ENCODE measurements at places on chromosomes 6 and 20.
A peak's percentile ranks its signal among the peaks of the same experiment; 100 is the strongest.

GRCh38 chr6:127630800-127631199, 53.8 kb downstream of the C6orf58 start:
- no peak for DNase-seq

DNA sequence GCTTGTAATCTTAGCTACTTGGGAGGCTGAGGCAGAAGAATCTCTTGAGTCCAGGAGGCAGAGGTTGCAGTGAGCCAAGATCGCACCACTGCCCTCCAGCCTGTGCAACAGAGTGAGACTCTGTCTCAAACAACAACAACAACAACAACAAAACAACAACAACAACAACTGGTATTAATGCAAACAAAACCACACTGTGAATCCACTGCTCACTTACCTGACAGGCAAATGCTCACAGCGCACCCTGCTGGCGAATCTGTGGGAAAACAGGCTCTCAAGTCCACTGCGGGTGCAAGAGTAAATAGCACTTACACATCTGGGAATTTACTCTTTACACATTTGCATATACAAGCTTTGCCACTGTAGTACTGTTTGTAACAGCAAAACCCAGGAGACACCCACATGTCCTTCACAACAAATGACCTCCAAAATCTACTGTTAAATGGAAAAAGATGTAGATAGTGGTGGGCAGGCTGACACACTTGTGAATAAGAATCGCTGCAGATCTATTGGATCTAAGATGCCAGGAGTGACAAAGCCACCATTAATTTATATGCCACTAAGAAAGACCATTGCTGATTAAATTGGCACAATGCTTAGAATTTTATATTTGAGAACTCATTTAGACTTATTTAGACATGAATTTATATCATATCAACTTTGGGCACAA, 29.3 kb downstream of the NSFL1C start:
- peak; percentile 55 for DNase-seq

DNA sequence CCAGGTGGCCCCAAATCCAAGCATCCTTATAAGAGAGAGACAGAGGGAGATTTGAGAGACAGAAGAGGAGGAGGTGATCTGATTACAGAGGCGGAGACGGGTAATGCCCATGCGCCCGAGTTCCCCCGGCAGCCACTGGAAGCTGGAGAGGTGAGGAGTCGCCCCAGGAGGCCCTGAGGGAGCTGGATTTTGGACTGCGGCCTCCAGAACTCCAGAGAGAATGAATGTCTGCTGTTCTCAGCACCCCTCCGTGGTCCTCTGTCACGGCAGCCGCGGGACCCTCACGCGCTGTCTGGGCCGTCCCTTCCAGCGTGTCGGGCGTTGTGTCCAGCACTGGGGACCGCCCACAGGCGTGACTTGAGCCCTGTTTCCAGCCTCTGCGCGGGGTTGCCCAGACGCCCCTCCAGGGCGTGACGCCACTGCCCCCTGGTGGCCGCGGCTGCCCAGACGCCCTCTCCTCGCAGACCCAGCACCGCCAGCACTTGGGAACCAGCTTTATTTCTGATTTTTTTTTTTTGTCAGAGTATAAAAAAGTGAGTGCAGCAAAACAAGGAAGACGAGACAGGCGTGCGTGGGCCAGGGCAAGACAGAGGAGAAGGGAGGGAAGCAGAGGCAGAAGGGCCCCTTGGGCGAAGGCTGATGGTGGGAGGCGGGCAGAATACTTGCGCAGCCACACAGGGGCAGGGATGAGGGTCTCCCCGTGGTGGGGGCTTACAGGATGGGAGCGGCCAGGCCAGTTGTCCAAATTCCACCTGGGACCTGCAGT, 4.1 kb upstream of the ZNF512B start:
- DNase-seq: peak; percentile 71

DNA sequence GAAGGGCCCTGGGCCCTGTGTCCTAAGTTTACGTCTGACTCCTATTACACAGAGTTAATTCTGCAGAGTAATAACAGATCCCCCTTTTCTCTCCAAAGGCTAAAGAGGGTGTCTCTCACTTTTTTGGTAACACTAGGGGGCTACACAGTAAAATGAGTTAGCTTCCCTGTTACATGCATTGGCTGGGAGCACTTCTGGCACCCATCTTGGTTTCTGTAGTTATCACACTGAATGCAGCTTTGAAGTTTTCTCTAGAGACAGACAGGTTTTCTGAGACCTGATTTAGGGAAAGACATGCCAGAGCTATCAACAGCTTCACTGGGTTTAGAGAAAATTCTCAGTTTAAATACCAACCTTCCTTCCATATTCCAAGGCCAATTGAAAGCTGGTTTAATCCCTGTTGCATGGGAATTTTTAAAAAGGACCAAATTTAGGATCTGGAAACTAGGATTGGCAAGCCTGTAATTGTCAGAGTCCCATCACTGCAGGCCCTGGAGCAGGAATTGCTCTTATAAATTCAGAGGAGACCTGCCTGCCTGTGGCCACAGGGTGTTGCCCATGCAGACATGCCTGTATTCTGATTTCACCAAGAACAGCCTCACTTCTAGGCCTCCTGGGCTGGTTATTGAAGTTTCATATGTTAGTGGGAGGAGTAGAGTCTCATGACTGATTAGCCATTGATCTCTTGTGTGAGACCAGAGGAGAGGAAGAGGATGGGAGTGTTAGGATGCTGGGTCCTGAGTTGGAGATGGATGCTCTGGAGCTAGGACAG, 29.4 kb downstream of the RNF8 start:
- no peak for DNase-seq

DNA sequence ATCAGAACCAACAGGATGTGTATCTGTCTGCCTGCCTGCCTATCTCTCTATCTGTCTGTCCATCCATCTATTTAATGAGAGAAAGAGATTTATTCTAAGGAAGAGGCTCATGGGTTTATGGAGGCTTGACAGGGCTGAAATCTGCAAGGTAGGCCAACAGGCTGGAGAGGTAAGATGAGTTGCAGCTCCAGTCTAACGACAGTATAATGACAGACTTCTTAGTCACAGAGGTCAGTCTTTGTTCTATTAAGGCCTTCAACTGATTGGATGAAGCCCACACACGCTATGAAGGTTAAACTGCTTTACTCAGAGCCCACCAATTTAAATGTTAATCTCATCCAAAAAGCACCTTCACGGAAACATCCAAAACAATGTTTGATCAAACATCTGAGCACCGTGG, 100.3 kb upstream of the ENPP5 start:
- no peak for DNase-seq

DNA sequence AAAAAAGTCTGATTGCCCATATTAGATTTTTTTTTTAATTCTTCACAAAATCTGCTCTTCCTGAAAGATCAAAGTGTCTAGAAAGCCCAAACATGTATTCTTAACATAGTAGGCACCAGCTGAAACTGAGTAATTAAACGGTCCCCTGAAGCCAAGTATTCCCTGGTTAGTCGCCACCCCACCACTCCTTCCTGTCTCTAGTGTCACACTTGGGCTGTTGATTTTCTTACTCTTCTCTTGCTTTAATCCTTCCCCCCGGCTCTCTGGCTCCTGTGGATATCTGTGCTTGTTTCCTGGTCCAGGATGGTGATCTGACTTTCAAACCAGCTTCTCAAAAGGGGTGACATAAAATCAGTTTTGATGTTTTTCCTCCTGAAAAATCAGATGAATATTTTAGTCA, 162.9 kb downstream of the QKI start:
- DNase-seq: no peak

DNA sequence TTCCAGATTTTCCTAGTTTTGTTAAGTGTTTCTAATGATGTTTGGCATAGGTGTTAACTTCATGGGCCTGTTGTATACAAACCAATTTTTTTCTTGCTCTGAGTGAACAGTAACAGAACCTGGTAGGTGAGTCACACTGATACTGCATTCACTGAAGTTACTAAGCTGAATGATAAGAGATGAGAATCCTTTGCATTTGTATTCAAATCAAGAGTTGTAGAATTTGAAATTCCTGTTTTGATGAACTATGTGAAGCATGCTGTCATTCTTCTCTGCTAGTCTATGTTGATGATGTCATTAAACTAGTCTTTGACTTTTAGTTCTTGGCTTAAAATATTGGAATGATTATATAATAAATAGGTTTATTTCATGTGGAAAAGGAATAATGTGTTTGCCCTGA, 37.9 kb downstream of the PTPRA start:
- no peak for DNase-seq

DNA sequence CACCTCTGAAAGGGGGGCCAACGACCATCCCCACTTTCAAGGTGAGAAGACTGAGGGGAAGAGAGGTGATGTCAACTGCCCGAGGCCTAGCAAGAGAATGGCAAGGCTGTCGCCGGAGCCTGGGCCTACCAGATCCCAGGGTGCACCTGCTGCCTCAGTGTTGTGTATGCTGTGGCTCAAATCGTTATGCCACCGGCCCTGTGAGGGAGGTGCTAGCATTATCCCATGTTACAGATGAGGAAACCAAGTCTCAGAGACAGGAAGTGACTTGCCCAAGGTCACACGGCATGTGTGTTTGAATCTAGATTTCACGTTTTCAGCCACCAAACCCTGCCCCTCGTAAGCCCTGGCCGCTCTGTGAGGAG, 152.5 kb downstream of the CEBPB start:
- no peak for DNase-seq

GRCh38 chr6:43077333-43077809, 1.3 kb downstream of the PTK7 start:
- DNase-seq: no peak

DNA sequence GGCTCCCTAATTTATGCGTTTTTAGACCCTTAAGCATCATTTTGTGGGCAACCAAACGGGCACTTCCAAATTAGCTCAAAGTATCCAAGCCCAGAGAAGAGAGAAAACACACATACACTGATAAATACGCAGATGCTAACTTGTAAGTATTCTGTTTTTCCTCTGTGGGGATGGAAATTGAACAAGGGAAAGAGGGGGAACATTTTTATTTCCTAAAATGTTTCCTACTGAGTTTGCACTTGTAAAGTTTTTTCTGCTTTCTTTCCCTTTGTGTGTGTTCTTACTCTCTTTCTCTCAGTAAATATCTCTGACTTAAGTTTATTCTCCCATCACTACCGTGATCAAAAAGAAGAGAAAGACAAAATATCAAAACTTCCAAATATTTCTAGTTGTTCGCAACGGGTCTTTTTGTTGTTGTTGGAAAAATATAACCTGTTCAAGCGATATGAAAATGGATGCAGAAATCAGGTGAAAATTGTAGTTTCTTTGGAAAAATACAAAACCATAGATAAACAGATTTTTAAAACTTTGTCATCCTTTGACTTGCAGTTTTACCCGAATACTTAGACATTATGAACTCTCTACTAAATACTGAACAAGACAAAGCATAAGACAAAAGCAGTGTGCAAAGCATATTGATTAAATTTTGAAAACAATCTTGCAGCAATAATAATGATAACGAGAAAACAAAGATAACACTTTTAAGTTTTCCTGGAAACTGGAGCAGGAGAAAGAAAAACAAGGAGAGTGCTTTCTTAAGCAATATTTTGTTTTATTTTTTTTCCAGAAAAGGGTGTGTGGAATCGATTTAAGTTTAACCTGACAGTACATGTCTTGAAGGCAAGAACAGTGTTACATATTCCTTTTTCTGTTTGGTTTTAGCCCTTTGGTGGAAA, 1.0 kb upstream of the NKX2-4 start:
- DNase-seq: no peak

GRCh38 chr6:47844881-47845280, 63.0 kb downstream of the OPN5 start:
- DNase-seq: no peak

DNA sequence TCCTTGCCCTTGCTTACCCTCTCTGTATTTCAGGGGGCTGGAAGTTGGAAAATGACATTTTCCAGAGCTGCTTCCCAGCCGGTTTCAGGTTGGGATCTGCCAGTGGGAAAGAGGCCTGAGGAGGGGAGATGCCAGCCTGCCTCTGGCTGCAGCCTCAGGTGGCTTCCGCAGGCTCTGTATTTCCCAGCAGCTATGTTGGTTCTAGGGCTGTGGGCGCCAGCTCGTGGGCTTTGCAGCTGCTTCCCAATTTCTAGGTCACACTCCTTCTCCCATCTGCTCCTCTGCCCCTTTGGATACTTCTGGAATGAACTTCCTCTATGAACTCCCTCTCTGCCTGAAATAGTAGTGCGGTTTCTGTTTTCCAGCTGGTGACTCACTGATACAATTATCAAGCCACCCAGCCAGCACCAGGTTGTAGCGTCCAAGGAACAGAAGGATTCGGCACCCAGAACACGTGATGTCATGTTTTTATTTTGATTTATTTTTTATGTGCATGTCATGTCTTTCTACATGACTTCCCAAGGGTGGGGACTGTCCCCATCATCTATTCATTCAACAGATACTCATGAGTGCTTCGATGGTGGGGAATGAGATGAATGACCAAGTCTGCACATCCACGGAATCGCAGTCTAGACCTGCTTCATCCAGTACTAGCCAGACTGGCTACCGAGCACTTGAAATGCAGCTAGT, 38.0 kb downstream of the TGM2 start:
- peak; percentile 76 for DNase-seq

GRCh38 chr6:11298651-11299420, 66.4 kb upstream of the NEDD9 start:
- DNase-seq: peak; percentile 74

GRCh38 chr6:111614833-111615582, 9.3 kb upstream of the TRAF3IP2 start:
- no peak for DNase-seq

- DNase-seq: no peak
Measured at GRCh38 chr6:124434421-124434820, 527.8 kb upstream of the RNF217 start.

DNA sequence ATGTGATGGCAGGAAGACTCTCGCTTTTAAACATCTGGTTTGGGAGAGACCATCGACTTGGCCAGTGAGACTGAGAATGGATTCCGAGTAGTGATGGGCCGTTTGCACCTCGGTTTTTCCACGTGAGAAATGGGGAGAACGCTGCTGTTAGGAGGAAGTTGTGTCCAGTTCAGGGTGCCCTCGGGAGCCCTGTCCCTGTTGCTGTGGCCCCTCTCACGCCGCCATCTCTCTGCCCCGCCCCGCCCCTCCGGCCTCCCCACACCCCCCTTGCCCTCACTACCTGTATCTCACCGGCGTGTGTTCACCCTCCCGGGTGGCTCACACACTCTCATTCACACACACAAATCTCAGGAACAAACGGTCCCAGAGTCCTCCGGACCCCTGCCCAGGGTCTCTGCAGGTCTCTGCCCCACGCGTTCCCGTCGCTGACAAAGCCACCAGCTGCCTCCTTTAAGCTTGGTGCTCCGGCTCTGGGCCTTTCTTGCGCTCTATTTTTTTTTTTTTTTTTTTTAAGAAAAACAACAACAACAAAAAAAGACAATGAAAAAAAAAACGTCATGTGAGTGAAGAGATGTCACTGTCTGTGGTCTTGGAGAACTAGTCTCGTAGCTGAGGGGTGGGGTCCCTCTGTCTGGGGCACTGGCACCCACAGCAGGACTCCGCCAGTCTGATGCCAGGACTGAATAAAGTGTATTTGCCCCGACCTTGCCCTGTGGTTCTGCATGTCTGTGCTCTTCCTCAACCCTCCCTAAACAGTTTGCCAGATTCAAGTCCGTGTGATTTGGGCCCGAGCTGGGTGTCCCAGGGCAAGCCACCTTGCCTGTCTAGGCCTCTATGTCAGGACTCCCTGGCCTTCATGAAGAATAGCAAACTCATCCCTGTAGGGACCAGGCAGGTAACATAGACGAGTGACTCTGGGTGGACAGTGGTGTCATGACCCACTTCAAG, 2.9 kb downstream of the SOX12 start:
- no peak for DNase-seq

- peak; percentile 42 for DNase-seq
Measured at GRCh38 chr20:11777387-11778205, 140.1 kb upstream of the BTBD3 start.
